ENCODE measurements at places on chromosomes 16 and 17.

GRCh38 chr16:71250461-71251235 is 20.1 kb upstream of the HYDIN start:
- DNase-seq: no peak

DNA sequence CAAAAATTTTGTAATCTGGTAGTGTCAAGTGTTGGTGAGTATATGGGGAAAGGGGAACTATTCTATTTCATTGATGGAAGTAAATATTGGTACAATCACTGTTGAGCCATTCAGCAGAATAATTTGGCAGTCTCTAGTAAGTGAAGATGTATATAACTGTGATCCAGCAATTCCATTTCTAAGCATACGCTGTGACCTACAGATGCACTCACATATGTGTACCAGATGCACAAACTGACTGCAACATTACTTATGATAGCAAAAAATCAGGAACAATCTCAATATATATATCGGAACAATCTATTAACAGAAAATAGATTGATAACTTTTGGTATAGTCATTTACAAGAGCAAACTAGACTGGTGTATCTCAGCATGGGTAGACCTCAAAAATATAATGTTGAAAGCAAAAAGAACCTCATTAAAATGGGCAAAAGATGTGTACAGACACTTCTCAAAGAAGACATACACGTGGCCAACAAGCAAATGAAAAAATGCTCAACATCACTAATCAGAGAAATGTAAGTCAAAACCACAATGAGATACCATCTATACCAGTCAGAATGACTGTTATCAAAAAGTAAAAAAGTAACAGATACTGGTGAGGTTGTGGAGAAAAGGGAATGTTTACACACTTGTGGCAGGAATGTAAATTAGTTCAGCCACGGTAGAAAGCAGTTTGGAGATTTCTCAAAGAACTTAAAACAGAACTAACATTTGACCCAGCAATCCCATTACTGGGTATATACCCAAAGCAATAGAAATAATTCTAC is 20.7 kb downstream of the ADAP2 start:
- DNase-seq: no peak

- DNase-seq: no peak
These were observed 823 bp upstream of the NOTUM start for GRCh38 chr17:81961521-81962498.

- no peak for DNase-seq
These were observed at the start of gene OR3A2 for GRCh38 chr17:3385869-3386816. Gene OR3A2, minus strand, starts transcription at chr17:3386308.

DNA sequence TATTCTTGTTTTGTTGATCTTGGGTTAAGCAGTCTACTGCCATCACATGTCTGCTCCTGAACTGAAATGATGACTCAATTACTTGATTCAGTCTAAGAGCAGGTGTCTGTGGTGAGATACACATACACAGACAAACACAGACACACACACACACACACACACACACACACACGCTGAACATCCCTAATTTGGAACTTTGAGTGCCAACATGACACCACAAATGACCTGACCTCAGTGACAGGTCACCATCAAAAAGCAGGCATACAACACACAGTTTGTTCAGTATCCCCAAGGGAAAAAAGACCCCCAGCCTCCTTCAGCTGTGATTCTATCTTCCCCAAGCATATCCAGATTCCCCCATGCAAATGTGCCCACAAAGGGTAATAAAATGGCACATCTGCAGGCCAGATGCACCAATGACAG is 130.1 kb upstream of the TMEM97 start:
- no peak for DNase-seq

GRCh38 chr17:76451506-76451905 is 1.4 kb downstream of the UBE2O start:
- DNase-seq: no peak

GRCh38 chr16:57388359-57389086 is 16.0 kb upstream of the CCL17 start:
- no peak for DNase-seq

All from NCI-H2029 treated with DMSO at 0.1 percent for 48 hours (cell line).